Pulmonary artery endothelial cell (primary cell): ENCODE measurements at places on chromosomes 2 and 18. TPM values are rescaled to one million over a fixed set of nuclear protein-coding genes. Genes with fewer than 3 reads are reported as not detected.

RNF125 gene
- total RNA-seq, result 0.53 and 0.60 TPM in 2 replicates

VSNL1 gene
- total RNA-seq, result not detected in 2 replicates

SERPINB11 gene
- total RNA-seq, result not detected in 2 replicates

KHK gene
- total RNA-seq, result 2.1 and 4.6 TPM in 2 replicates

COPS7B gene
- total RNA-seq, result 13.1 and 18.3 TPM in 2 replicates

DNA sequence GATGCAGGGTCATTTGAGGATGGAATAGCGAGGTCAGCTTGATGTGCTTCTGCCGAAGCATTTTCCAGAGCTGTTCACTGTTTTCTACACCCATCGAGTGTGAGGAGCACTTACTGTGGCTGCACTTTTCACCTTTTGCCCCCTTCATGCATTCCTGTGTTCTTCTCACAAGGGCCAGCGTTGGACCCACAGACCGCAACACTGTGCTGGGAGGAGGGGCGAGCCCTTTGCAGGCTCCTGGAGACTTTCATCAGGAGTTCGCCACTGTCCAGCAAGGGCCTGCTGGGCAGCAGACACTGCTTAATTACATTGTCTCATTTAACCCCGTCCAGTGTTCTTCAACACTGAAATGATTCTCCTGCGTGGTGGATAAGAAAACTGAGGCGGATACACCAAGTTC lies 29.9 kb downstream of the CYP26B1 start:
- DNase-seq, result no peak

- DNase-seq, result no peak
These were observed 57.1 kb upstream of the CYTIP start for GRCh38 chr2:157501026-157501425.

- no peak for DNase-seq
These were observed 305.4 kb upstream of the HS6ST1 start for GRCh38 chr2:128623776-128624761.

GRCh38 chr2:40531359-40531758 lies 79.5 kb upstream of the SLC8A1 start:
- DNase-seq, result no peak
